Central memory CD4-positive, alpha-beta T cell (primary cell): ENCODE measurements at places on chromosomes 12 and 14.

DNA sequence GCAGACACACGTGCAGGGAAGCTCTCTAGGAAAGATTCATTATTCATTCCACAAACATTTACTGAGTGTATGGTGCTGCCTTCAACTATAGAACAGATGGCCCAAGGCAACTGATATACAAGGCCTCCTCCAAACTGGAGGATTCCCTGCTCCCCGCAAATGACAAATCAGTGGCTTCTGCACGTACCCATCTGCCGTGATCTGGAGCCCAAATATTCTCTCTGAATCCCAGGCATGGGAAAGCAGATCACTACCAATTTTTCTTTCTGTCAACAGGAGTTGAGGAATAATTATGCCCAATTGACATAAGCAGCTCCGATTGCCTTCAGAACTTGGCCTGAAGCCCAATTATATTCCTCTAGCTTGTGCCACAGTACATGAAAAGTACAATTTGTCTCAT is 174.2 kb upstream of the CCDC196 start:
- no peak for DNase-seq

- no peak for DNase-seq
Measured at GRCh38 chr12:96327346-96327745, 72.9 kb downstream of the CDK17 start.

- DNase-seq = no peak
Measured at GRCh38 chr14:58961045-58961731, 227.3 kb upstream of the DAAM1 start.

DNA sequence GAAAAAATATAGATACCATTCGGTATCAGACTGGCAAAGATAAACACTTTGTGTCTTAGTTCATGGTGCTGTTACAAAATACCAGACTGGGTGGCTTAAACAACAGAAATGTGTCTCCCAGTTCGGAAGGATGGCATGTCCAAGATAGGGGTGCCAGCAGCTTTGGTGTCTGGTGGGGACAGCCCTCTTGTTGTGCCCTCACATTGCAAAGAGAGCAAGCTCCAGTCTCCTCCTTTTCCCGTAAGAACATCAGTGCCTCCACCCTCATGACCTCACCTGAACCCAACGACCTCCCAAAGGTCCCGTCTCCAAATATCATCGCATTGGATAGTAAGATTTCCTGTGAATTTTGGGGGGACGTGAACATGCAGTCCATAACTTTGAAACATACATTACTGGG is 12.4 kb downstream of the ZBTB42 start:
- DNase-seq = no peak

DNA sequence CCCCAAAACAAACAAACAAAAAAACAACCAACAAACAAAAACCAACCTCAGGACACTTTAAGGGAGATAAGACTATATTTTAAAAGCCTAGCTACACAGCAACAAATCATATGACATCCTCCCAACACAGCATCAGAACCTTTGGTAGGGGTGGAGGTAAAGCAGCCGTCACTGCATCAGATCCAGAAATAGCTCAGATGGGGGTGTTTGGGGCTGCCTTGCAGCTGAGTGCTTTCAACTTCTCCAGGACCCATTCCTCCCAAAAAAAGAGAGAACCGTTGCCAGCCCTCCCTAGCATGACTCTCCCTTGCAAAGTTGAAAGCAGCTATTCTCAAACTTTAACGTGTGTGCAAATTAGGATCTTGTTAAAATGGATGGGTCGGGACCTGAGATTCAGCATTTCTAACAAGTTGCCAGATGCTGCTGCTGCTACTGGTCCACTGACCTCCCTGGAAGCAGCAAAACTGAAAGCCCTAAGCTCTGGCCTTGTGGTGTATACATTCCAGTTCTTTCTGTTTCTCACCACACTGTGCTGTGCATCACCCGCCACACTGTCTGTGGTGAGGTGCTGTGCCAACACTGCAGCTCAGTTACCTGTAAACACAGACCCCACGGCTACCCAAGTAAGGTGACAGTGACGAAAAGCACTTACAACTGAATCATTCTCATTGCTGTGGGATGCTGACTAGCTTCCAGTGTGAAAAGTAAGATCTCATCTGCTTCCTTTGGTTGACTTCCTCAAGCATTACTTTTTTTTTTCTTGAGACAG is 54.0 kb downstream of the SLC38A1 start:
- DNase-seq = peak; percentile 93

DNA sequence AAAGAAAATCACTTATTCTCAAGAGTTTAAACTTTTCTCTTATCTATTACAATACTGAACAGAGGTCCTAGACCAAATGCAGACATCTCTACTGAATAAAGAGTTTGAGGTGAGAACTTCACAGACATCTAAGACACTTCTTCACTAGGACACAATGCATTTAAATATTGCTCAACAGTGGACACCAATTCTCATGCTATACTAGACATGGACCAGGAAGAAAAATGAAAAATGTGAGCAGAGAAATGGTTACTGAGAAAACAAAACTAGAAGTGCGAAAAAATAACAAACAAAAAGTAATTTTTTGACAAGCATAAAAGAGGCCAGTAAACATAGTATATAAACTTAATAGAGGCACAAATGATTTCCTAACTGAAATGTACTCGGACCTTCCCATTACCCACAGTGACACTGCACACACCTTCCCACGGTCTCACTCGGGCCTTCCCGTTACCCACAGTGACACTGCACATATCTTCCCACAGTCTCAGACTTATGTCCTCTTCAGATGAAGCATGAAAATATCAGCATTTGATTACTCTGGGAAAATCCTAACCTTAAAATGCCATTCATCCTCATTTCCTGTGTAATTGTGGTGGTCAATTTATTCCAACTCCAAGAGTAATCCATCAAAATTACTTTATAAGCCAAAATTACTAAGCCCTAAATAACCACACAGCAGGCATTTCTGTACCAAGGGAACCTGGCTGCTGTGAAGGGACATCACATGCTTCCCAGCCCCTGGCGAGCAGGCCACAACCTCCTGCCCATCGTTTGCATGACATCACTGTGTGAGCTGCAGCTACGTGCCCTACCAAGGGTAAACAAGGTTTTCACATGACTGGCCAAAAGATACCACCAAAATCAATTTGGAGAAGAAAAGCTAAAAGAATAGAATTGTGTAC is 6.4 kb downstream of the SLC15A4 start:
- DNase-seq = no peak

GRCh38 chr12:104352106-104352713 is 48.7 kb downstream of the EID3 start:
- no peak for DNase-seq

DNA sequence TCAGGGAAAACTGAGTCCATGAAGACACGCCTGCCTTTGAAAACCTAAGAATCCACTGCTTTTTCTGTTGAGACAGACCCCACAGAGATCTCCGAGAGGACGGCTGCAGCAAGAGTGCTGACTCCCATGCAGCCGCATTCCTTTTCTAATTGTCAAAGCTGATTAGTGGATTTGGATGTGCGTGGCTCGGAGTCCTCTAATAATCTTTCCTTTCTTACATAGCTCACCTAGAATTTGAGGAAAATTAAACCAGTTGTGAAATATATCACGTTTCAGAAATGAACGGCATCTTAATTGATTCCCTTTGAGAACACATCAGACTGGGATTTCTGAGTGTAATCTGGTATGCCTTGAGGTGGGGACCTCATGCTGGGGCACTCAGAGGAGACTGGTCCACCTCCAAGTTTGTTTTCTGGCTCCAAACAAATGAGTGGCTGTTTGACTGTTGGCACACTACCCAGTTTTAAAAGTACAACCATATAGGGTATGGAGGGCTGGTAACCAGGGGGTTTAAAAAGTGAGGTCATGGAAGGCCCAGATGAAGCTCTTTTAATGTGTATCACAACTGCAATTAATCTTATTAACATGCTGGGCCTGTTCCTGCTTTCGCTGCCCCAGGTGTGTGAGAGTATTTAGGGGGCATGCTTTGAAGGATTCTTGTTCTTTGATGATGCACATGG is 63.3 kb downstream of the RASSF3 start:
- DNase-seq = no peak

- DNase-seq = no peak
Measured at GRCh38 chr14:104431351-104431928, 148.1 kb upstream of the C14orf180 start.

DNA sequence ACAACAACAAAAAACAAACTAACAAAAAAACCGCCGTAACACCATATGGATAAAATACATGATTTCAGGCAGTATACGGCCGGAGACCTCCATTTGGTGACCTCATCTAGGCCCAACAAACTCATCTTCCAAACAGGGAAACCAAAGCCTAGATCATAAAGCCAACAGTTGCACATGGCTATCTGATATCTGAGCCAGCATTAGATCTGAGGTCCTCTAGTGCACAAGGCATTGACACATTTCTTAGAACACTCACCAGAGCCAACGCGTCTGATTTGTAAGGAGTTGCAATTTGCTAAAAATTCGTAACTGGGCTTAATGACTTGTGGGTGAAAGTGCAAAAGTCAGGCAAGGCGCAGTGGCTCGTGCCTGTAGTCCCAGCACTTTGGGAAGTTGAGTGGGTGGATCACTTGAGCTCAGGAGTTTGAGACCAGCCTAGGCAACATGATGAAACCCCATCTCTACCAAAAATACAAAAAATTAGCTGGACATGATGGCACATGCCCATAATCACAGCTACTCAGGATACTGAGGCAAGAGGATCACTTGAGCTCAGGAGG is 42.0 kb upstream of the NUDT4 start:
- DNase-seq = no peak

DNA sequence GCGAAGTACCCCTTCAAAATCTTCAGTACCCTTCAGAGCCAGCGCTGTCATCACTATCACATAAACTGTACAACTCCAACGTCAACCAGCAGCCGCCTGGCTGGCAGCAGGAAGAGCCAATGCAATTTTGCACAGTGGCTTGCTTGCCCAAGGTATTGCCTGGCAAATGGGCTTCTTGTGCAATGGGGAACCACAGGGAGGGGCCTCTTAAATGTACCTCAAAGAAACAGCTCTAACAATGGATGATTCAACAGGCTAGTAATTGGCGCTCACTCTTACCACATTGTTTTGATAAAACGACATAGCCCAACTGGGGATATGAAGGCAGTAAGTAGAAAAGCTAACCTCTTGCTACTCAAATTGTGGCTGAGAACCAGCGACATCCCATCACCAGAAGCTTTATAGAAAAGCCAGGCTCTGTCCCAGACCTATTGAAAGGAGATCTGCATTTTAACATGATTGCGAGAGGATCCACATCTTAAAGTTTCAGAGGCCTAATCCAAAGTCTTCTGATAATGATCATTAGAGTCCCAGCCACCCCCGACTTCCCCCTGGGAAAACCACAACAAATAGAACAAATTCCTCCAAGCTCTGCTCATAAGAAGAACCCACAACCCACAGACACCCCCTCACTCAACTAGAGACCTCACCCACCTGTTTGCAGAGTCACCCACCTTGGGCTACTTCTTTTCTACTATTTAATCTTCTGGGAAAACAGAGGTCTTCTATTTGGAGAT is 125.3 kb upstream of the HIF1A start:
- peak; percentile 39 for DNase-seq

GRCh38 chr12:119840582-119840981 is 36.5 kb downstream of the CIT start:
- no peak for DNase-seq

GRCh38 chr12:89949457-89950195 is 241.0 kb upstream of the ATP2B1 start:
- DNase-seq = peak; percentile 92

- no peak for DNase-seq
Measured at GRCh38 chr14:99186956-99187690, 84.9 kb downstream of the BCL11B start.

GRCh38 chr12:104748790-104749189 is 209.3 kb downstream of the SLC41A2 start:
- DNase-seq = no peak

DNA sequence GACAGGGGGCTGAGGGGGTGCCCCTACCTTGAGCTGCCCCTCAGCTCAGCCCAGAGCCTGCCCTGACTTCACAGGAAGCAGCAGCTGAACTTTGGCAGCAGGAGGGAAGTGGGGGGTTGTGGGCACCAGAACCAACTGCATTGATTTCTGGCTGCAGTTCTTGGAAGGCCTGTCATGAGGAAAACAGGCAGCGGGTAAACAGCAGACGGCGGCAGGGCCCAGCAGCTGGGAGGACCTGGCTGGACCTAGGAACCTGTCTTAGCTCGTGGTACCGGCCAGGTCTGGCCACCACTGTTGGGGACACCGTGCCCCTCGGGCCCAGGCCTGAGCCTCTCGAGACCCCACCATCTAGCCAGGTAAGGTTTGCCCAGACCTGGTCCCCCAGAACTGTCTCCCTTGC is 154.2 kb upstream of the MYL2 start:
- no peak for DNase-seq

- no peak for DNase-seq
Measured at GRCh38 chr12:66786531-66787308, 107.8 kb upstream of the GRIP1 start.

DNA sequence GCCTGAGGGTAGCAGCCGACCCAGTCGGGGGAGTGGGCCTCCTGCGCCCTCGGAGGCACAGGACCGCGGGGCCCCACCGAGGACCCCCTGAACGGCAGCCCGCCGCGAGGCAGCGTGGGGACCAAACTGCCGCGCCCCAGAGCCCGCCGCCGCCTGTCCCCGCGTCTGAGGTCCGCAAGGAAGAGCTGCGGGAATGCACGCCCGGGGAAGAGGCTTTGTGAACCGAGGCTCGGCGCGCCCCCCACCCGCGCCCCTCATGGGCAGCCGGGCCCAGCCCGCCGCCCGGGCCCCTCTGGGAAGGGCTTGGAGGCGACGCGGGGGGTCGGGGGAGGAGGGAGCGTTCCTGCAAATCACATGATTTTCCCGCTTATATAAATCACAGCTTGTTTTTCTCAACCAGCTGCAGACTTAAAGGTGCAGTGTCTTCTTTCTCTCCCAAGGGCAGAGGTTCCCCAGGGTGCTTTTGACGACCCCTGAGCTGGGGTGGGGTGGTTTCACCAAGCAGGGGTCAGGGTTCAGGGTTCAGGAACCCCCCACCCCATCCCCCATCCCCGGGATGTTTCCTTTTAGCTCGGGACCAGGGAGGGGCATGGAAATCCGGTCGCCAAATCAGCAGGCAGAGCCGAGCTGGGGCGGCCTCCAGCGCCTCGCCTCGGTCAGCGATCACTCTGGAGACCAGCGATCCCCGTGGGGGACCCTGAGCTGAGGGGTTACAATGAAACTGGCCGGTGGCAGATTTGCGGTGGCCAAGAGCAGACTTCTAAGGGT is 44.7 kb upstream of the ATP23 start:
- DNase-seq = no peak

GRCh38 chr14:20427231-20428009 is 8.5 kb downstream of the KLHL33 start:
- no peak for DNase-seq

GRCh38 chr12:122306407-122306806 is 40.1 kb upstream of the VPS33A start:
- no peak for DNase-seq

DNA sequence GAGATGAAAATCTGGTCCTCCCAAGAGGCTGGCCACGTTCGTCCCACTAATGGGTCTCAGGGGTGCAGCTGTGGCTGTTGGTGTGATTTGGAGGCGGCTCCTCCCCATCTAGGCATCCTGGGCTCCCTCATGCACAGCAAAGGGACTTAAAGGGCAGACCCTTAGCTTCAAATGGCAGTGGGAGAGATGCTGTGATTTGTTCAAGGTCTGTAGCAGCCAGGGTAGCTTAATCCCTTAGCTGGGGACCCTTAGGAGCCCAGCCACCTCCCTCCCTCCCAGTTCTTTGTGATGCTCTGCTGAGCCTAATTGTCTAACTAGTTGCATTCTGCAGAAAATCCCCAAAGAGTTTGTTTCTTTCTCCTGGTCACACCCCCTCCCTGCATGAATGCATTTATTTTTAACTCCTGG is 18.3 kb downstream of the DYRK4 start:
- DNase-seq = no peak
